ENCODE measurements at places on chromosomes 2 and 18. TPM values are rescaled to one million over a fixed set of nuclear protein-coding genes. Genes with fewer than 3 reads are reported as not detected.

MYO3B gene
- 0.74 TPM for total RNA-seq

C2orf15 gene
- total RNA-seq = not detected

NHEJ1 gene
- 16.9 TPM for total RNA-seq

CMPK2 gene
- 13.7 TPM for total RNA-seq

- DNase-seq = no peak
- no peak overlapping the region for H3K4me3 ChIP-seq
- no peaks in the 10 kb centered on the region for H3K27me3 ChIP-seq
- no peaks in the 10 kb centered on the region for H3K36me3 ChIP-seq
- no peaks in the 10 kb centered on the region for H3K4me1 ChIP-seq
Observed at GRCh38 chr18:36454848-36455458, 157.4 kb downstream of the FHOD3 start.

- DNase-seq = peak; percentile 9
- no peaks in the 10 kb centered on the region for H3K27me3 ChIP-seq
- H3K36me3 ChIP-seq = no peaks in the 10 kb centered on the region
- no peak overlapping the region for H3K27ac ChIP-seq
Observed at GRCh38 chr2:102592601-102593000, 26.8 kb upstream of the SLC9A2 start.

GRCh38 chr2:150939087-150939486 lies 322.6 kb downstream of the RBM43 start:
- H3K4me3 ChIP-seq = no peak overlapping the region
- H3K36me3 ChIP-seq = no peaks in the 10 kb centered on the region
- H3K27me3 ChIP-seq = no peaks in the 10 kb centered on the region
- DNase-seq = no peak

GRCh38 chr2:65901756-65902155 lies 469.4 kb upstream of the SPRED2 start:
- no peaks in the 10 kb centered on the region for H3K36me3 ChIP-seq
- H3K4me1 ChIP-seq = no peaks in the 10 kb centered on the region
- no peak overlapping the region for H3K4me3 ChIP-seq
- DNase-seq = no peak
- H3K27ac ChIP-seq = no peak overlapping the region
- H3K27me3 ChIP-seq = no peaks in the 10 kb centered on the region

DNA sequence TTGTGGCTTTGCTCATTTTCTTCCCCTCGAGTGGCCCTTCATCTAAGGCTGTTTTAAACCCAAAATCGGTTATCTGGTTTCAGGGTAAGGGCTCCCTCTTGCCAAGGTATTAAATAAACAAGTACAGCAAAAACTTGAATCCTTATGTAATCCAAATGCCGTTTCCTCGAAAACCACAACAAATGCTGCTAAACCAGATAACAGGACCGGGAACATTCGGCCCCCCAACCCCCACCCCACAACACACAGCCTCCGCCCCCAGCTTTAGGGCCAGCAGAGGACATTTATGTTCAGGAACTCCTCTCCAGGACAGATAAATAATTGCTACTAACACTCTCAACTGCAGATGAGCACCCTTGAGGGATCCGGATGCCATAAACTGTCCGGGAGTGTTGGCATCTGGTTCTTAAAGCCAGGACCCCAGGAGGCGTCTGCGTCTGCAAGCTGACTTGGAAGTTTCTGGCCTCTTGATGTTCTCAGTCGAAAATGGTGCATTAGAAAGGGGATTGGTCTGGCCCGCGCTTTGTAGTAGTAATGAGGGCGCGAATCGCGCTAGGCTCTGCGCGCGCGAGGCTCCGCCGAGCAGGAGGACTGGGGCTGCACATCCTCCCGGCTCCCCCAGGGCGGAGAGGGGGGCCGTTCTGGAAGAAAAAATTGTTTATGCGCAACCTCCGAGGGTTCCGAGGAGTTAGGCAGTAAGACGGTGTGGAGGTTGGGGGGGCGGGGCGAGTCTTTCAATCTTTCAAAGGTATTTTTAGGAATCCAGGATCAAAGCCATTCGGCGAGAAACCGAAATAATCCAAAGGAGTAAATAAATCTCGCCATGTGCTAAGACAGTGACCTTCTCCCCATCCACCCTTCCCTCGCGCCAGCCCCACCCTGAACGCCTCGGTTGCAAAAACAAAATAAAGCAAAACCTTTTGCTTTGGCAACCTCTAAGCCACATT lies 3.9 kb upstream of the ID2 start:
- H3K4me1 ChIP-seq = peaks cover 5% of the 10 kb centered on the region
- H3K27me3 ChIP-seq = no peaks in the 10 kb centered on the region
- H3K36me3 ChIP-seq = no peaks in the 10 kb centered on the region
- peak; percentile 48 for DNase-seq
- H3K27ac ChIP-seq = peak overlapping the region; percentile 98
- H3K4me3 ChIP-seq = peak overlapping the region; percentile 47

- H3K36me3 ChIP-seq = no peaks in the 10 kb centered on the region
- no peaks in the 10 kb centered on the region for H3K4me1 ChIP-seq
- no peaks in the 10 kb centered on the region for H3K27me3 ChIP-seq
- no peak overlapping the region for H3K4me3 ChIP-seq
- no peak overlapping the region for H3K27ac ChIP-seq
- DNase-seq = no peak
Observed at GRCh38 chr2:176039375-176039774, 37.3 kb upstream of the LNPK start.

- H3K4me1 ChIP-seq = peaks cover 3% of the 10 kb centered on the region
- no peaks in the 10 kb centered on the region for H3K27me3 ChIP-seq
- no peak overlapping the region for H3K27ac ChIP-seq
- no peak for DNase-seq
Observed at GRCh38 chr2:113195923-113196501, 22.2 kb downstream of the PSD4 start.

DNA sequence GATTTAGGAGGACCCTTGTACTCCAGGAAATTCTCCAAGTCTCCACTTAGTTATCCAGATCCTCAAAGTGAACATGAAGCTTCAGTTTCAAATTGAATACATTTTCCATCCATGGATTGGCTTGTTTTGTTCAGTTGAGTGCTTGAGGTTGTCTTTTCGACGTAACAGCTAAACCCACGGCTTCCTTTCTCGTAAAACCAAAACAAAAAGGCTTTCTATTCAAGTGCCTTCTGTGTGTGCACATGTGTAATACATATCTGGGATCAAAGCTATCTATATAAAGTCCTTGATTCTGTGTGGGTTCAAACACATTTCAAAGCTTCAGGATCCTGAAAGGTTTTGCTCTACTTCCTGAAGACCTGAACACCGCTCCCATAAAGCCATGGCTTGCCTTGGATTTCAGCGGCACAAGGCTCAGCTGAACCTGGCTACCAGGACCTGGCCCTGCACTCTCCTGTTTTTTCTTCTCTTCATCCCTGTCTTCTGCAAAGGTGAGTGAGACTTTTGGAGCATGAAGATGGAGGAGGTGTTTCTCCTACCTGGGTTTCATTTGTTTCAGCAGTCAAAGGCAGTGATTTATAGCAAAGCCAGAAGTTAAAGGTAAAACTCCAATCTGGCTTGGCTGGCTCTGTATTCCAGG lies at the start of gene CTLA4:
Gene CTLA4, plus strand, starts transcription at position 211 of the 640 bp plus-strand sequence. Its CDS starts 172 bp downstream, at position 383.
- no peaks in the 10 kb centered on the region for H3K27me3 ChIP-seq
- H3K27ac ChIP-seq = no peak within 1 kb of the TSS
- H3K4me1 ChIP-seq = no peaks in the 10 kb centered on the region
- no peaks in the 10 kb centered on the region for H3K36me3 ChIP-seq

GRCh38 chr18:32460171-32460731 lies 10.4 kb downstream of the GAREM1 start:
- H3K4me3 ChIP-seq = no peak overlapping the region
- H3K27ac ChIP-seq = no peak overlapping the region
- no peaks in the 10 kb centered on the region for H3K4me1 ChIP-seq

DNA sequence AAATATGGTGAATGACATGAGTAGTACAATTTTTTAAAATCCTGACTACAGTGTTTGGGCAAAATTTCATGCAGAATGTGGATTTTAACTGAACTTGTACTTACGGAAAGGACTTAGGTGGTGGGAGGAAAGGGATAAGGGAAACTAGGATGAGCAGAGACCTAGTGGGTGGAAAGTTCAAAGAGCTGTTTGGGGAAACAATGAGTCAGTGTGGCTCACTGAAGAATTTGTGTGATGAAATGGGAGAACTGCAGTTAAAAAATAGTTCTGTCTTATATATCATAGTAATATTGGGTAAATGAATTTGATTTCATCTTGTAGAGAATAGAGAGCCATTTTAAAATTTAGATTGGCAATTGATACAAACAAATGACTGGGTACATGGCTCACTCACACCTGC lies 220.1 kb upstream of the CTAGE1 start:
- no peaks in the 10 kb centered on the region for H3K4me1 ChIP-seq
- no peak for DNase-seq
- H3K4me3 ChIP-seq = no peak overlapping the region

GRCh38 chr2:184031402-184032147 lies 566.8 kb upstream of the ZNF804A start:
- no peak overlapping the region for H3K4me3 ChIP-seq
- no peaks in the 10 kb centered on the region for H3K4me1 ChIP-seq
- H3K36me3 ChIP-seq = no peaks in the 10 kb centered on the region
- no peak for DNase-seq
- no peak overlapping the region for H3K27ac ChIP-seq

GRCh38 chr18:78247615-78248289 lies 731.9 kb upstream of the SALL3 start:
- no peak overlapping the region for H3K27ac ChIP-seq
- H3K4me3 ChIP-seq = no peak overlapping the region
- H3K4me1 ChIP-seq = no peaks in the 10 kb centered on the region
- no peaks in the 10 kb centered on the region for H3K36me3 ChIP-seq

DNA sequence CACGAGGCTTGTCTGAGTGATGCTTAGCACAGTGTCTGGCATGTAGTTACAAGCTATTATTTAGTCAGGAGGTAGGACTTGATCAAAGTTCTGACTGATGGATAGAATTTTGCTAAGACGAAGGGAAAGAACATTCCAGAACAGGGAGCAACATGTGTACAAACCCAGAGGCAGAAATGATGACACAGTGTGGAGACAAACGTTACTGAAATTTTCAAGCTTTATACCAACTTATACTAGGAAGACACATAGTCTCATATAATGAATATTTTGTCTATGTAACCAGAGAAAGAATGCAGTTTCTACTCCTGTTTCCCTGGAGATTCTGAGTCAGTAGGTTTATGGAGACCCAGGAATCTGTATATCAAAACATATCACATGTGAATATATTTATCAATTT lies 123.4 kb downstream of the FAM124B start:
- H3K4me3 ChIP-seq = no peak overlapping the region
- H3K36me3 ChIP-seq = no peaks in the 10 kb centered on the region
- no peaks in the 10 kb centered on the region for H3K27me3 ChIP-seq
- no peak for DNase-seq
- H3K27ac ChIP-seq = no peak overlapping the region

DNA sequence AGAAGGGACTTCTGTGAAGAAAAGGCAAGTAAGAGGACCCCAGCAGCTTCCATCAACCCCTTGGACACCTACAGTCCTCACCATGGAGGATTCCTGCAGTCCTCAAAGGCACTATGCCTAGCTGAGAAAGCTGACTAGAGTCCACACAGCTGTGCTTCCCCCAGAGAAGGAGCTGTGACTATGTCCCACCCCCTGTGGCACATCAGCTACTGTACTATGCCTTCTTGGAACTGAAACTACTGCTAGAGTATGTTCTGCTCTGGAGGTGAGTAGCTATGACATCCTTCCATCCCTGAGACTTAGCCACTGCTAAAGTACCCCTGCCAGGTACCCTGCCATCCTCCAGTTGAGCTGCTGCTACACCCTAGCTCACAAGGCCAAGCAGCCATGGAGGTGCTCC lies 690.2 kb upstream of the CHAC2 start:
- H3K4me1 ChIP-seq = no peaks in the 10 kb centered on the region
- no peak overlapping the region for H3K27ac ChIP-seq
- H3K4me3 ChIP-seq = no peak overlapping the region
- no peaks in the 10 kb centered on the region for H3K36me3 ChIP-seq

DNA sequence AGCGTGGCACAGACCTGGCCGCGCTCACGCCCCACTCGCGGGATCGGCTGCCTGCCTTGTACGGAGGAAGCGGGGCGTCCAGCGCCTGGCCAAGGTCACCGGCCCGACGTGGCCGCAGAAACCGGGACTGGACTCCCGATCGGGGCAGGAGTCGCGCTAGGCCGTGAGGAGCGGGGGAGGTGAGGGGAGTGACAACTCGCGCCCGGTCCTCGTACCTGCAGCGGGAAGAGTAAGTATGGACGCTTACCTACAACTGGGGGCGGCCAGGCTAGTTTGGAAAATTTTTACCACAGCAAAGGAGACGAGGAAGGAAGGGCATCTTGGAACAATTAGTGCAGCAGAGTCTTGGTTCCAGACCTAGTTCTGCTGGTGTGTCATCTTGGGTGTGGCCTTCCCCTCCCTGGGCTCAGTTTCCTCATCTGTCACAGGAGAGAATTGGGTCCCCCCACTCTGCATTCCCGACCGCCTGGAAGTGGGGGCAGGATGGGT lies 693 bp downstream of the UBE2F start:
- no peak for DNase-seq
- no peak overlapping the region for H3K27ac ChIP-seq
- H3K36me3 ChIP-seq = no peaks in the 10 kb centered on the region
- H3K27me3 ChIP-seq = no peaks in the 10 kb centered on the region

DNA sequence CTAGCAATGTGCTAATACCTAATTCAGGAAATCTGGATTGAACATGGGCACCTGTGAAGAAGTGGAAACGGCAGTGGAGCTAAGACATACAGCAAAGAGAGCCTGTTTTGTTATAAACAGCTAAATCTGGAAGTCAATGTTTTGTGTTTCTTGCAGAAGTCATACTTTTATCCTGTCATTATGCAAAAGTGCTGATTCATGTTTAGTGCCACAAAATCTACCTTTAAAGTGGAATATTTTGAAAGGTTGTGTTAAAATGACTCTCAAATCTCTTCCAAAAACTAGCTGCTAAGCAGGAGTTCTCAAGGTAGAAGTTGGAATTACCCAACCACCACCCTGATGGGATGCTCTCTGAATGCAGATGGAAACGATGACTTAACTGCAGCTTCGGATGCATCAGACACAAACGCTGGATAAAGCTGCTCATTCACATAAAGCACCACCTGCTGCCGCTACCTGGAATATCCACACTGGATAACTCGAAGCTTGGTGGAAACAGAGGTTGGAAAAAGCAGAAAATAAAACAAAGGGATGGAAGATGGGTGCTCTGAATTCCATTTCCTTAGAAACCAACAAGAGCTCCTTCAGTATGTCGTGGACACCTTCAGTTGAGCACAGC lies 132.6 kb upstream of the ZNF236 start:
- H3K36me3 ChIP-seq = no peaks in the 10 kb centered on the region
- no peak overlapping the region for H3K4me3 ChIP-seq
- H3K4me1 ChIP-seq = no peaks in the 10 kb centered on the region
- no peaks in the 10 kb centered on the region for H3K27me3 ChIP-seq
- no peak for DNase-seq
- H3K27ac ChIP-seq = no peak overlapping the region
